A549 treated with dexamethasone at 1 μM for 4 hours (cell line): ENCODE measurements at places on chromosomes 1 and 21. TPM values are rescaled to one million over a fixed set of nuclear protein-coding genes. Genes with fewer than 3 reads are reported as not detected.

FCMR gene
- total RNA-seq: 5.0 to 6.0 TPM (median 5.3 TPM) in 5 replicates

ZBTB8OS gene
- total RNA-seq: 35.3 to 60.6 TPM (median 38.3 TPM) in 5 replicates

GPATCH4 gene
- 63.7 to 88.0 TPM (median 65.8 TPM) in 5 replicates for total RNA-seq

GIPC2 gene
- 0.05 TPM in 2 of 5 replicates, not detected in the others for total RNA-seq

FCRLB gene
- total RNA-seq: 1.1 to 1.6 TPM (median 1.4 TPM) in 5 replicates

TMEM125 gene
- 0.14 TPM in 1 of 5 replicates, not detected in the others for total RNA-seq

TRPM2 gene
- 6.5 to 9.8 TPM (median 7.8 TPM) in 5 replicates for total RNA-seq

REN gene
- total RNA-seq: 0.08 TPM in 1 of 5 replicates, not detected in the others

FAM167B gene
- total RNA-seq: 0.55 to 0.82 TPM (median 0.63 TPM) in 5 replicates

COL9A2 gene
- 0.17 to 0.25 TPM (median 0.19 TPM) in 5 replicates for total RNA-seq

CHIA gene
- not detected in 5 replicates for total RNA-seq

MIXL1 gene
- total RNA-seq: 0.08 to 0.14 TPM (median 0.09 TPM) in 3 of 5 replicates, not detected in the others

FCRL6 gene
- total RNA-seq: not detected in 5 replicates

GPR61 gene
- total RNA-seq: 0.06 TPM in 1 of 5 replicates, not detected in the others

UMODL1 gene
- not detected in 5 replicates for total RNA-seq

MXRA8 gene
- 0.07 to 0.29 TPM (median 0.12 TPM) in 4 of 5 replicates, not detected in the other for total RNA-seq

TNFRSF1B gene
- total RNA-seq: 0.52 to 0.77 TPM (median 0.64 TPM) in 5 replicates

LY9 gene
- 0.07 to 0.16 TPM (median 0.12 TPM) in 4 of 5 replicates, not detected in the other for total RNA-seq

FNDC5 gene
- 0.13 to 0.66 TPM (median 0.35 TPM) in 5 replicates for total RNA-seq

C1orf87 gene
- not detected in 5 replicates for total RNA-seq

PRAMEF26 gene
- not detected in 5 replicates for total RNA-seq
